Stimulated activated CD4-positive, alpha-beta T cell treated with anti-CD3 and anti-CD28 coated beads, Interleukin-1b, Interleukin-23, amount 100 ng/mL, for 1 hour (primary cell): ENCODE measurements at places on chromosomes 1 and 21.

DNA sequence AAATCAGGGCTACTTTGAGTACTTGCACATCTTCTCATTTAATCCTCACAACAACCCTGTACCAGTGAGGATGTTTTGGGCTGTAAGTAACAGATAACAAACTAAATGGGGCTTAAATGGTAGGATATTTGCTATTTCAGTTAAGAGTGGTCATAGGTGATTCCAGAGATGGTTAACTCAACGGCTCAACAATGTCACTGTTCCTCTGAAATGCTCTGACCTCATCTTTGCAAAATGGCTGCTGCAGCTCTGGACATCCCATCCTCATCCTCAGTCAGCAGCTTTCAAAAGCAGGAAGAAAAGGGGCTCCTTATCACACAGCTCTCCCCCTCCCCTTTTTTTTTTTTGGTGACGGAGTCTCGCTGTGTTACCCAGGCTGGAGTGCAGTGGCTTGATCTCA, 1.5 kb downstream of the LDLRAD2 start:
- DNase-seq = no peak

DNA sequence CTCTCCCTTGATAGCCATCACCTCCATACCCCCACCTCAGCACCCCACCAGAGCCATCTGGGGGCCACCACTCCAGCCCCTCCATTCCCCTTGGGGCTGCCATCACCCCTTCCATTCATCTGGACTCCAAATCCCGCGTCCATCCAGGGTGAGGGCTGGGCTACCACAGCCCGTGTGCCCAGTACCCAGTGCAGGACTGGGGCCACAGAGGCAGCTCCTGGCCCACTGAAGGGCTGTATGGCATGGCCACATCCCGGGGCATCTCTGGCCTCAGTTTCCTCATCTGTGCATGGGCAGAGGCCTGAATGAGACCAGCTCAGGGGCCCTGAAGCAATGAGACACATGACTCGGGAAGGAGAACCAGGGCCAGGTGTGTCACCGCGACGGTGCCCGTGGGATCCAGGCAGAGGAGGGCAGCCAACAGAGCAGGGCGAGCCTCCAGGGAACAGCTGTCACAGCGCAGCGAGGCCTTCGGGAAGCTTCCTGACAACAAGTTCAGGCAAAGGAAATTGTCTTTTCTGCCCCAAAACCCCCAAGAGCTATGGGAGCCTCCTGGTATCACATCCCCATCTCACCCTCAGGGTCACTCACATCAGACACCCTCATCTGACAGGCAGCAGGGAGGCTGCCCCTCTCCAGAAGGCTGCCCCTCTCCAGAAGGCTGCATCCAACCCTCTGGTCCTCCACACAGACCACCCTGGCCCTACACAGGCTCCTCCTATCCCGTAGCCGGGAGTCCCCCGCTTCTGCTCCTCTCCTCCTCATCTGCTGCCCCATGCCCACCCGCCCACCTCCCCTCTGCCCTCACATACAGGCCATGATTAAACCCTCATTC, 76.3 kb downstream of the MEGF6 start:
- DNase-seq = no peak

- DNase-seq = peak; percentile 36
Measured at GRCh38 chr1:26696654-26697430, 1.0 kb downstream of the ARID1A start.

DNA sequence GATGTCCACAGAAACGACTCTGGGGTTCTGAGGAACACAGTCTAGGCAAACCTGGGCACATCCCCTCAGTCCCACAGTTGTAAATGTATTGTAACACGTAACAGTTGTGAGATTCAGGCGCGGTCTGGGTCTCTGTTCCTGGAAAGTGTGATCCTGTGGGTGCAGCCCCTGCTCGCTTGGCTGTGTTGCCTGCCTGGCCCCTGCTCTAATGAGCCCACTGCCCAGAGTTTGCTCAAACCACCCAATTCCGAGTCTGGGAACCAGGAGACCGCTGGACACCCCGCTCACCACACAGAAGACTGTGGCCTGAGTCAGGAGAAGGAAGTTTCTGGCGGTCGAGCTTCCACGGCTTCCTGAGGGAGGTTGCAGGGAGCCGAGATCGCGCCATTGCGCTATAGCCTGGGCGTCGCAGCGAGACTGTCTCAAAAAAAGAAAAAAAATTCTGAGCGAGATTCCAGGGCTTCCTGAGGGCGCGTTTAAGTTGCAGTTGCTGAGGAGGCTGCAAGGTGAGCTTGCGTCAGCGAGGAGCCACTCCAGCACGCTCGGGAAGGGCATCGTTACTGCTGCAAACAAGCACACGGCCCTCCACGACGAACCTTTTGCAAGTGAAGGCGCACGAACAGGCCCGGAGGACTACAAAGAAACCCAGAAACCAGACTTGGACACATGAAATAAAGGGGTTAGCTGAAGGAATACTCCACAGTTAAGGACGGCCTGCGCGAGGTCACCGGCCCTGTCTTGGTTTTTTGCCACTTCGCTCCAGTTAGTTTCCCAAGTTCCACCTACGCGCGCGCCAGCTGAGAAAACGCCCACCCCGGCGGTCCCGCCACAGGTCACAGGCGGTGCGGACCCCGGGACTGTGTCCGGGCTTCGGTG, 1.1 kb downstream of the C21orf58 start:
- DNase-seq = no peak

DNA sequence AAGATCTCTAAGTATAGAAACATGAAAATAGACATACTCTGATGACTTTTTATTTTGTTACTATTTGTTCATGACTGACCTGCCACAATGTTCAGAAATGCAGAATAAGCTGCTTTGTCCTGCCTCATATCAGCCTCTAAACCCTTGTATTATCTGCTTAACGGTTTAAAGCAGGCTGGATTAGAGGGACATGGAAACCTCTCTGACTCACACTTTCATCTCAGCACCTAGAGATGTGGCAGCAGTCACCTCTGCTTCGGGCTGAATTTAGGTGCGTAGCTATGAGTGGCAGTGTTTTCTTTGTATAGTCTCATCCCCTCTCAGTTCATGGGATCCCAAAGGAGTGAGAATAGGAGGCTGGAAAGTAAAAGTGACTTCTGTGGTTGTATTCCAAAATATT, 255.4 kb downstream of the RGS7 start:
- DNase-seq = no peak

- no peak for DNase-seq
Measured at GRCh38 chr1:3188150-3188971, 119.4 kb downstream of the PRDM16 start.

DNA sequence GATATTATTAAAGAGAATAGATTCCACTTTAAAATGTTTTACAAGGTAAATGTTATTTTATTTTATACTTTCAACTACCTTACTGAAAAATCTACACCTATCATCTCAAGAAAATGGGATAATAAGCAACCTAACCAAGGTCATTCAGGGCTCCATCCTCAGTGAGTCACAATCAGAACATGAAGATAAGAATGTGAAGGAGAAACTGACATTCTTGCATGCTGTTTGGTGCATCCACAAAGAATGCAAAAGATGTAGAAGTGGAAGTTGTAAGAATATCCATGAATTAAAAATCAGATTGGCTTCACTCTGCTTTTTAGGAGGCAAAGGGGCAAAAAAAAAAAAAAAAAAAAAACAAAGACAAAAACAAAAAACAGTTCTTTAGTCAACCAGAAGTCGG, 6.5 kb downstream of the WARS2 start:
- no peak for DNase-seq

DNA sequence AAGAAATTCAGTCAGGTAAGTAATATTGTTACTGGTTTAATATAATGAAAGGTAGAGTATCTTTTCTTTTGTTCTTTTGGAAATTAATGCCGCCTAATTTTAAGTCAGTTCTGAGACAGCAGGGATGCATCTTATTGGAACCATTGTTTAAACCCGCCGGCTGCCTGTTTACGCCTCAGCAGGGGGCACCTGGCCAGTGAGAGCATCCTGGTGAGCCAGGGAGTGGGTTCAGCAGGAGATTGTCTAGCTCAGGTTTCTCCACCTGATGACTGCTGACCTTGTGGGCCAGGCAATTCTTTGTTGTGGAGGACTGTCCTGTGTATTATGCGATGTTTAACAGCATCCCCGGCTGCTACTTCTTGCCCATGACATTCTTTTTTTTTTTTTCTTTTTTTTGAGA, 30.2 kb downstream of the CHAF1B start:
- DNase-seq = no peak

GRCh38 chr1:53862507-53862906, 24.4 kb upstream of the NDC1 start:
- DNase-seq = no peak

- DNase-seq = no peak
Measured at GRCh38 chr21:44314561-44314960, 14.7 kb downstream of the PFKL start.

DNA sequence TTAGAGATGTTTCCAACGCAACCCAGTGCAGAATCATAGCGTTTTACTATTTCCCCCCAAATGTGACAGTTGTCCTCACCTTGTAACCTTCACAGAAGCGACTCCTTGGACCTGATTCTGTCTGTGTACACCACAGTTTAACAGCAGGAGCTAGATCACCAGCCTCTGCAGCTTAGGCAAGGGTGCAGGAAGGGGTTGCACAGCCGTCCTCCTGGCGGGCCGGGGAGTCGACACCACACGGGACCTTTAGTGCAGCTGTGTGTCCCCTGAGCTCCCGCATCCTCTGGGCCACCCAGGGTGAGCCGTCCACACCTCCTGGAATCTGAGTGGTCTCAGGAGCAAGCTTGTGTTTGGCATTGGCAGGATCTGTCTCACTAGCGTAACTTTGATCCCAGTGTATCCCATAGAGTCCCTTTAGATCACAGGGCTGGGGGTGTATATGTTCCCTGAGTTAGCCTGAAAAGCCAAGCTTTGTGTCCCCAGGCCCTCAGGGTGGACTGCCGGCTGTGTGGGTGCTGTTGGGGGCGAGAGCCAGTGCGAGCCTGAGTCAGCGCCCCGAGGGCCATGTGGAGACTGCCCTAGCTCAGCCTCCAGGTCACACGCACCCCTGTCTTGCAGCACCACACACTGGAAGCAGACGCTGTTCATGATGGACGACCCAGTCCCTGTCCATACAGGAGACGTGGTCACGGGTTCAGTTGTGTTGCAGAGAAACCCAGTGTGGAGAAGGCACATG, 27.5 kb downstream of the PRMT2 start:
- no peak for DNase-seq

GRCh38 chr1:61171346-61171745, 89.0 kb downstream of the NFIA start:
- DNase-seq = no peak

DNA sequence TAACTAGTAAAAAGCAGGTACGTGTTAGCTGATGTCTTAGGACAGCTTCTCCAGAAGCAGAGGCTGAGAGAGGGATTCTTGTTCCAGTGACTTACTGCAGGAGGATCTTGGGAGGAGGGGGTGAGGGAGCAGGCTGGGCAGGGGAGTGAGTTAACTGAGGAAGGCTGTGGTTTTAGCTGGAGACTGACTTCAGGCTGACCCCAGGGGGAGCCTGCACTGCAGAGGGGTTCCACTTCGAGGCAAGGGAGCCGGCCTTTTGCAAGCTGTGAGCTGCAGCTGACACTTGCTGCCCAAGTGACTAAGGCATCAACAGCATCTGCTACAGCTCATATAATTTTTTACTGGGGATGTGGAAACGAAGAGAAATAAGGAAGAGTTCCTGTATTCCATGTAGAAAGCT, 50.4 kb upstream of the SOD1 start:
- DNase-seq = no peak

DNA sequence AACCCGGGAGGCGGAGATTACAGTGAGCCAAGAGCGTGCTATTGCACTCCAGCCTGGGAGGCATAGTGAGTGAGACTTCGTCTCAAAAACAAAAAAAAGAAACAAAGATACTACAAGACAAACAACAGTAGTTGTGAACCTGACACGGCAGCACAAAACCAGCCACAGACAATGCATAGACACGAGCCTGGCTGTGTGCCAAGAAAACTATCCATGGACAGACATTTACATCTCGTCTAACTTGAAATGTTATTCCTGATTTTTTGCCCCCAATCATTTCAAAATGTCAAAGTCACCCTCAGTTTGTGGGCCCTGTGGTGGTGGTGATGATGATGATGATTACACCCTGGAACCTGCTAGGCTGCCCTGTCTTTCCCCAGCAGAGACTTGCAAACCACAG, 6.3 kb downstream of the KLHL21 start:
- DNase-seq = no peak

- no peak for DNase-seq
Measured at GRCh38 chr1:241947354-241947753, 10.2 kb upstream of the BECN2 start.

GRCh38 chr1:109985247-109986053, 885 bp downstream of the AHCYL1 start:
- no peak for DNase-seq

DNA sequence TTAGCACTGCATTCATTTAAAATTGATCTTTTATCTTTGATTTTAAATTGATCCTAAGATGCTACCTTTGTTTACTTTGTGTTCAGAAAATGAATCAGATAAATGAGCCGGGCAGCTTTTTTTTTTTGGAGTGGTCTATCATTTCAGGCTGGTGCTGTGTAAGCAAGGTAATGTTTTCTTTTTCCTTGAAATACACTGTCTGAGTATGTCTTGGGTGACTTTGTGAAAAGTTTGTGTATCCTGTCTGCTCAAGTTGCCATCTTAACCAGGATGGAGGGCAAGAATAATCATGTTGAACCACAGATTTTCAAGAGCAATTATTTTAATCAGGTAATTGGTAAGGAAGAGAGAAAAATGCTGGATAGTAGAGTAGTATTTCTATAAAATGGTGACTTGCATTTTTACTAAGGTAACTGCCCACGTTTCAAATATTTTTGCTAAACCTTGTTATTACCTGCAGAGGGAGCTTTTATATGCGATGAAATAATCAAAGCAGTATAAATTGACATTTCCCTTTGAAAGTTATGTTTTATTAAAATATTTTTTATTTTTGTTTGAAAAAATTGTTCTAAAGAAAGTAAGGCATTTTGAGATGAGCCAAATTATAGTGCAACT, 11.1 kb downstream of the ADGRL2 start:
- DNase-seq = no peak

DNA sequence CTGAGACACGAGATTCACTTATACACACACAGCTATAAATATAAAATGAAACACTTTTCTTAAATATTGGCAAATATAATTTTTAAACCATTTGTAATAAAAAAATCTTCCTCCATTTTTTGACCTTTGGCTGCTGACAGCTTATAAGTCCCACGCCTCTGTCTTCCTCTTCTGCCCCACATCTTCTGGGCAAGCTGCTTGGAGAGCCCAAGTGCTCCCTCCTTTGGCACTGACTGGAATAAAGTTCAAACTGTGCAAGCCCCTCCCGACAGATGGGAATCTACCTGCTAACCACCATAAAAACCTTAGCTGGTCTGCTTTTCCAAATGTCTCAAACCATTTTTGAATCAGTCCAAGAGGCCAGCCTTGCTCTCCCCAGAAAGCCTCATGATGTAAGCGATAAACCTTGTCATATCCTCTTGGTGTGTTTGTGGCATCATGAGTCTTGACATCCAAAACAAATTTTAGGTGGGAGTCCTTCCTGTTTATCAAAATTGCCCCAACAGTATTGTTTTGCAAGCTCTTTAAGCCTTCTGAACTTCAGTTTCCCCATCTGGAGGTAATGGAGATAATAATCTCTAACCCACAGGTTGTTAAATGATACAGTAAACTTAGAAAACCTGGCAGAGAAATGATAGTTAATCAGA, 99.8 kb downstream of the SNX7 start:
- DNase-seq = no peak

GRCh38 chr1:19514391-19514831, 29.1 kb upstream of the CAPZB start:
- DNase-seq = no peak

- no peak for DNase-seq
Measured at GRCh38 chr1:75640137-75640536, 29.2 kb upstream of the SLC44A5 start.
